ENCODE measurements at places on chromosomes 7 and 10.

DNA sequence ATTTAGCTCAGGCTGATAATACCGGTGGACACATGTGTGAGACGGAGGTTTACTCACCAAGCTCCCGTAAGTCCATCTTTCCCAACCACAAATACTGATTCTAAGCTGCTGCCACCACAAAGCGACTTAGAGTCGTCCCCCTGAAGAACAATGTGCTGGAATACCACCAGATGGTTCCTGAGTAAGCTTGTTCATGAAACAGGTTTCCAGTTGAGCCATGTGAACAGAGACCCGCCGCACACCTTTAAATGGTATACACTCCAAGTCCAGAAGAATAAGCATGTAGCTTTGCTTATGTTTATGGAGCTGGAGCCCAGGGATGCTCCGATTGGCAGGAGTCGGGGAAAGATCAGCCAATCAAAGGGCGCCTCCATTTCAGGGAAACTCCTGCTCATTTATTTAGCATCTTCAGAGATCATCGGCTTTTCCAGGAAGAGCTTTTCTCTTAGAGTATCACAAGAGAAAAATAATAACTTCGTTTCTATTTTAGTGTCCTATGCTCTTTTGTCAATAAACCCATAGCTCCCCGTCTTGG is 261.6 kb upstream of the AOAH start:
- DNase-seq: no peak

DNA sequence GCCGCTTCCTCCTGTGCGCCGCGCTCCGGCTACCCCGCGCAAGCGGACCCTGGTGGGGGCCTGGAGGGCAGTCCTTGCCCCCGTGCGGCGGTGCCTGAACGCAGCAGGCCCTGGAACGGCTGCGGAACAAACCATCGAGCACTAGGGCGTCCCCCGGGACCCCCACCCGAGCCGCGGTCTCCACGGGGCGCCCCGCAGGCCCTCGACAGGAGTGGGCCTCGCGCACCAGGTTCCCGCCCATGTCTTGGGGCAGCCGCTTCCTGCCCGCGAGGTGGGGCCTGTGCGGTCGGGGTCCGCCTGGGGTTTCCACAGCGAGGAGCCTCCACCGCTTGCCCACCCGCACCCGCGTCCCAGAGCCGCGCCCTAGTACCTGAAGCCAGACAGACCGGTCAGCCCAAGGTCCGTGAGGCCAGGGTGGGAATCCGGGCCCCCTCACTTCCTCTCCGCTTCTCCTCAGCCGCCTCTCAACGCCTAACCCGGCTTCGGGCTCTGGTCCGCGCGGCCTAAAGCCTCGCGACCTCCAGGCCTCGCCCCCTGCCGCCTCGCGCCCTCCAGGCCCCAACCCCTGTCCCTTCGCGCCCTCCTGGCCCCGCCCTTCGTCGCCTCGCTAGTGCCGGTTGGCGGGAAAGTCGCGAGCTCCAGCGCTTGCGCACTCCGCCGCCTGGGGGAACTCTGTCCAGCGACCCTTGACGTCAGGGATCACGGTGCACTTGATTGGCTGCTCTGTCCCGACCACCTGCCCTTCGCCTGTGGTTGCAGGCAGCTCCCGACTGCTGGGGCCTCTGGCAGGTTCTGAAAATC is 7.0 kb upstream of the GBX1 start:
- DNase-seq: peak; percentile 10

DNA sequence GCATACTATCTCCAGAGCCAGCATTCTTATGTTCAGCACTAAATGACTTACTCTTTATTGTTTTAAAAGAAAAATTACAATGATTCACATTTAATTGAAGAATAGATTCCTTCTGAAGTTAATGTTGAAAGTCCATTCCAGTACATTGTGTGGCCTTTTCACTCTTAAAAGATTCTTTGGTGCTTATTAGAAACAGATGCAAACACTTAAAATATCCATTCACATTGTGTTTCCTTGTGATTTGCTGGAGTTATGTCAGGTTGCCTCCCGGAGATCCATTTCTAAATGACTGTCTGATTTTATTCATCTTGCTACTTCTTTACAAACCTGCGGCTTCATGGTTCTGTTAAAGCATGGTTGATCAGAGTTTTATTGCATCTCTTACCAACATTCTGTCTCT is 152.8 kb downstream of the FOXP2 start:
- DNase-seq: peak; percentile 35

- DNase-seq: no peak
These were observed 80.2 kb downstream of the PARD3 start for GRCh38 chr10:34734918-34735317.

DNA sequence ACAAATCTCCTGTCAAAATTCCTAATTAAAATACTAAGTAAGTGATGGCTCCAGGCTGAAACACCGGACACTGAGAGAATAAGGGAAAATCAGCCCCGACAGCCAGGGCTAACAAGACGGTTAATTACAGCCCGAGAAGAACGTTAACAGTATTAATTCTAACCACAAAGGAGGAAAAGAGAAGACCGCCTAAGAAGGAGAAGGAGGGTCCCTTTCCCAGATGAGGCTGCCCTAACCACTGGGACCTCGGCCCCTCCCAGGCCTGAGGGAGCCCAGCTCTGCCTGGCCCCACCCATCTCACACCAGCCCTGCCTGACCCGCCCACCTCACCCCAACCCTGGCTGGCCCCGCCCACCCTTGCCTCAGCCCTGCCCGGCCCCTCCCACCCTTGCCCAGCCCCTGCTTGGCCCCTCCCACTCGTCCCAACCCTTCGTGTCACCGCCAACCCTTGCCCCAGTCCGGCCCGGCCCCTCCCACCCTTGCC is 51.3 kb downstream of the PWWP2B start:
- peak; percentile 36 for DNase-seq

DNA sequence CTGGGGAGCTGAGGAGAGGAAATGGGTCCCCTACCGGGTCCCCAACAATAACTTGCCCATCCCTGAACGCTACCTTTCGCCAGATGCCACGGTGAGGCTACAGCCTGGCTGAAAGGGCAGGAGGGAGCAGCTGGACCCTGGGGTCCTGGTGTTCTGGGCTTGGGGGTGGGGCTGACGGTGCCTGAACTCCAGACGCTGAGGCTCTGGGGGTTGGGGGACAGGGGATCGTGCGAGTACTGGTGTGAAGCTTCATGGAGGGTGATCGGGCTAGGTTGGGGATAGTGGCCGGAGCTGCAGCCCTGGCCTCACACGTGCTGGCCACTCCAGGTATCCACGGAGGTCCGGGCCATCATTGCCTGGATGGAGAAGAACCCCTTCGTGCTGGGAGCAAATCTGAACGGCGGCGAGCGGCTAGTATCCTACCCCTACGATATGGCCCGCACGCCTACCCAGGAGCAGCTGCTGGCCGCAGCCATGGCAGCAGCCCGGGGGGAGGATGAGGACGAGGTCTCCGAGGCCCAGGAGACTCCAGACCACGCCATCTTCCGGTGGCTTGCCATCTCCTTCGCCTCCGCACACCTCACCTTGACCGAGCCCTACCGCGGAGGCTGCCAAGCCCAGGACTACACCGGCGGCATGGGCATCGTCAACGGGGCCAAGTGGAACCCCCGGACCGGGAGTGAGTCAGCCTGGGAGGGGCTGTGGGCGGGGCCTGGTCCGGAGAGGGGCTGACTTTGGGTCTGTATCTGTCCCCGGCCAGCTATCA is 8.3 kb downstream of the AEBP1 start:
- no peak for DNase-seq

DNA sequence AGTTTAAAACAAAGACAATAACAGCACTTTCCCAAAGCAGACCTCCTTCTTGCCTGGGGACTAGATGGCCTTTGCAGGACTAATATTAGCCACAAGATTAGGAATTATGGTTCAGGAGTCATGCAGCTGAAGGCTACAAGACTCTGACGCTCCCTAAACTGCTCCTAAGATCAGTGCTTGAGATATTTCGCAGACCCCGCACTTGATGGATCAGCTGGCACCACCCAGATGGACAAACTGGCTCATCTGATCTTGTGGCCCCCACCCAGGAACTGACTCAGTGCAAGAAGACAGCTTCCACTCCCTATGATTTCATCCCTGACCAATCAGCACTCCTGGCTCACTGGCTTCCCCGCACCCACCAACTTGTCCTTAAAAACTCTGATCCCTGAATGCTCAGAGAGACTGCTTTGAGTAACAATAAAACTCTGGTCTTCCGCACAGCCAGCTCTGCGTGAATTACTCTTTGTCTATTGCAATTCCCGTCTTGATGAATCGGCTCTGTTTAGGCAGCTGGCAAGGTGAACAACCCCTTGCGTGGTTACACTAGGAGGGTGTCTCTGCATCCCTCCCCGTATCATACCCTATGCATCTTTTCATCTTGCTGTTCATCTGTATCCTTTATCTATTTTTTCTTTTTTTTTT is 26.9 kb upstream of the NRBF2 start:
- peak; percentile 73 for DNase-seq

DNA sequence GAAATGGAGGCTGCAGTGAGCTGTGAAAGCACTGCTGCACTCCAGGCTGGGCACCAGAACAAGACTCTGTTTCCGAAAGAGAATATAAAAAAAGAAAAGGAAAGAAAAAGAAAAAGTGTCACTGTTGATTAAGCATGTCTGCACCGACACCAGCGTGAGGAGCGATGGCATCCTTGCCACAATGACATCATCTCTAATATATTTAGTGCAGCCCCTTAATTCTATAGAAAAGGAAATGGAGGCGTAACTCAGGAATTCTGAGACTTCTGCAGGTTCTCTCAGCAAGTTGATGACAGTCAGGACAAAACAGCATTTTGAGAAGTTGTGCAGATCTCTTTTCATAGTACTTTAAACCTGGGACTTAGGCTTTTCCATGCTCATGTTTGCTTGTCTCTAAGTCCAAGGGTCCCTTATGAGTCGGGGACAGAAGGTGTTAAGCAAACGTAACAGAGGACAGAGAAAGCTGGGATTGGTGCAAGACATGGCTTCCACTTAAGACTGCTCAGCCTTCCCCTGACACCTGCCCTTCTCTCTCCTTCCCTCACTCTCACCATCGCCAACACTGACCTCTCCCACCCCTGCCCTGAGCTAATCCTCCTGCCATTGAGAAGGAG is 16.9 kb upstream of the ANKRD1 start:
- DNase-seq: peak; percentile 72

DNA sequence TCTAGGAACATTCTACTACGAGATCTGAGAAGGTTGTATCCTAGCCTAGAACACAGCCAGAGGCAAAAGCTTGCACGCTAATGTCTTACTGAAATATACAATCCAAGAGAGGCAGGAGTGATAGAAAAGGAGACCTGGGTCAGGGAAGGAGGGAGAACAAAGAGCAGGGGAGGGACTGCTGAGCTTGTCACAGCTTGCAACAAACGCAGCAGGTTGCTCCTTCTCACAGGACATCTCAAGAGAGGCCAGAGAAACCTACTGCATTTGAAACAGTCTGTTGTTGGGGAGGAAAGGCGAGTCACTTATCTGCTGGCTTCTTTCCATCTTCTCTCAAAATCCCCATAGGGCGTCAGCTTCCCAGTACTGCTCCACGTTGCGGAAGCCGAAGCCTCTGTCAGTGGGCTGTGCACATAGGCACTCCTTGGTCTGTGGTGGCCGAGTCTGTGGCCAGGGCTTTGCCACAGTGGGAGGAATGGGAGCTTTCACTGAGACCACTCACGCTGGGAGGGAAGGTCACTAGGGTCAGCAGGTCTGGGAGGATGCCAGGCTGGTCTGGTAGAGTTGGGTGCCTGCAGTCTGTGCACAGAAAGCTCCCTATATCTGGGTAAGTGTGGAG is 25.8 kb upstream of the GPNMB start:
- no peak for DNase-seq

- peak; percentile 28 for DNase-seq
These were observed 58.1 kb downstream of the PRTFDC1 start for GRCh38 chr10:24894309-24894708.

DNA sequence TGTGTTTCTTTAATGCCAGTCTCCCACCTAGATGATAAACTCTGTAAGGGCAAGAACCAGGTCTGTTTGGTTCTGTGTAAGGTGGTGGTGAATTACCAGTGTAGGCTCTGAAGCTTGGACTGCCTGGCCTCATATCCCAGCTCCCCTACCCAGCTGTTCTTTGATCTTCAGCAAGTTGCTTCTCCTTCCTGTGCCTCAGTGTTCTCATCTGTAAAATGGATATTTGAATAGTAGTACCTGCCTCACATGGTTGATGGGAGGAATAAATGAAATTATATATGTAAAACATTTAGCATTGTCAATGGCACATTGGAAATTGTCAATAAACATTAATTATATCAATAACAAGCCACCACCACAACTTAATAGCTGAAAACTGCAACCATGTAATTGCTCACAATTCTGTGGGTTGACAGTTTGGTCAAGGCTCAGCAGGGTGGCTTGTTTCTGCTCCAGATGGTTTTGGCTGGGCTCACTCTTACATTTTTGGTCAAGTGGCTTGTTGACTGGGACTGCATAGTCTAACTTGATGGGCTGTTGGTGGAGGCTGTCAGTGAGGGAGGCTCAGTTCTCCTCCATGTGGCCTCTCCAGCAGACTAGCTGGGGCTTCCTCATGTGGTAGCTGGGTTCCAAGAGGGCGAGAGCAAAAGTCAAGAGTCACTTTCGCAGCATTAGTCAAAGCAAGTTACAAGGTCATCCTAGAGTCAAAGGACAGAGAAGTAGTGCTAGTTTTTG is 84.5 kb upstream of the DUSP5 start:
- peak; percentile 46 for DNase-seq

DNA sequence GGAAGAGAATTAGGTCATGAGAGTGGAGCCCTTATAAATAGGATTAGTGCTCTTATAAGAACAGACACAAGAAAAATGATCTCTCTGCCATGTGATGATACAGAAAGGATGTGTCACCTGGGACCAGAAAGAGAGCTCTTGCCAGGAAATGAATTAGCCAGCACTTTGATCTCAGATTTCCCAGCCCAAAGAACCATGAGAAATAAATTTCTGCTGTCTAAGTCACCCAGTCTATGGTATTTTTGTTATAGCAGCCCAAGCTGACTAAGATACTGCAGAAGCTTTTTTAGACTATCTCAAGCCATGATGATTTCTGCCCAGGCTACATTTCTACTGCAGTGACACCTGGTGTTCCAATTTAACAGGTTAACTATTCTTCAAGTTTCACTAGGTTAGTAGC is 84.8 kb downstream of the RSU1 start:
- DNase-seq: peak; percentile 31

GRCh38 chr7:188727-189500 is 3.5 kb upstream of the FAM20C start:
- DNase-seq: no peak

DNA sequence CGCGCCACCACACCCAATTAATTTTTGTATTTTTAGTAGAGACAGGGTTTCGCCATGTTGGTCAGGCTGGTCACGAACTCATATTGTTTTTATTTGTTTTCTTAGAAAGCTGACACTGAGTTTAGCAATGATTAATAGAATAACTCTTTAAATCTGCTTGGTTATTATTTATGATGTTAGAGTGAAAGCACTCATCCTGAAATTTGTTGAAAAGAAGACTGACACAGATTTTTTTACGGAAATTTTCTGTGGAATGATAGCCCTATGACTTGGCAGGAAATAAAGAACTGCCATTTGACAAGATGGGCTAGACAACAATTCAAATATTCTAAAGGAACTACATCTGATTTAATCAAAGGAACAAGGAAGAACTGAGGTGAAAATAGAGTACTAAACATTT is 4.3 kb upstream of the GSAP start:
- no peak for DNase-seq

GRCh38 chr7:44634839-44635591 is 28.6 kb downstream of the OGDH start:
- no peak for DNase-seq
